ENCODE measurements at places on chromosomes 7 and 10.

DNA sequence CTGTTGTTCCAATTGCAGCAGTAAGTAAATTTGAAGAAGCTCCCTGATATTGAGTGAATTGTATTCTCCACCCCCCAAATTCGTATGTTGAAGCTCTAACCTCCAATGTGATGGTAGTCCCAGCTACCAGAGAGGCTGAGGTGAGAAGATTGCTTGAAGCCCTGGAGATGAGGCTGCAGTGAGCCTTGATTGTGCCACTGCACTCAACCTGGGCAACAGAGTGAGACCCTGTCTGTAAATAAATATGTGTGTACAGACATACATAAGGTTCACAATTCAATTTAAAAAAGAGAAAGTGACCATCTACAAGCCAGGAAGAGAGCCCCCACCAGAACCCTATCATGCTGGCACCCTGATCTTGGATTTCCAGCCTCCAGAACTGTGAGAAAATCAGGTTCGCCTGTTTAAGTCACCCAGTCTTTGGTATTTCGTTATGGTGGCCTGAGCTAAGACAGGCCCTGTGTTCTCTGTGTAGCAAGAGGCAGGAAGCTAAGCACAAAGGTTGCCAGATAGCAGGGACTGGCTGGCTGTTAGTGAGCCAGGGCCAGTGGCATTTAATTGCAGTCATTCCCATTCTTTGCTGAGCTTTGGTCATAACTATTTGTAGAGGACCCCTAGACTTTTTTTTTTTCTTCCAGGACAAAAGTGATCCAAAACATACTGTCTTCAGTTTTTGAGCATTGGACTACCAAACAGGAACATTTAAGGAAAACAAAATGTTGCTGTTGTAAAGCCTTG is 45.6 kb downstream of the AUTS2 start:
- no peak for DNase-seq

- DNase-seq = no peak
Measured at GRCh38 chr10:94088926-94089381, 95.2 kb downstream of the PLCE1 start.

- DNase-seq = no peak
Measured at GRCh38 chr10:100391163-100392002, 44.4 kb downstream of the SCD start.

DNA sequence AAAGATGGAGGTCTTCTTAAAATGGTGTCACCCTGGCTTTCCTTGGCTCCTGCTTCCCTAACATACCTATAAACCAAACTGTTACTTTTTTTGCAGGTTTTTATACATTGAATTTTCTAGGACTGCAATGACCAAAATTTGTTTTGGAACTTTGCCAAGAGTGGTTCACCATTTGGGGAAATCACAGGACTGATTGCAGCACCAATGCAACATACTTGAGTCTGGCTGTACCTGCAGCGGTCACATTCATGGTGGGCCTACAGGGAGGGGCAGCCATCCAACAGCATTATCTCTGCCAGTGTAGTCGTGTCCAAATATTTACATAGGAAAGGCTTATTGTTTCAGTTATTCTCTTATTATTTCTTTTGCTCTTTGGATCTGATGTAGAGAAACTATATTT is 69.0 kb downstream of the HACD1 start:
- DNase-seq = no peak

DNA sequence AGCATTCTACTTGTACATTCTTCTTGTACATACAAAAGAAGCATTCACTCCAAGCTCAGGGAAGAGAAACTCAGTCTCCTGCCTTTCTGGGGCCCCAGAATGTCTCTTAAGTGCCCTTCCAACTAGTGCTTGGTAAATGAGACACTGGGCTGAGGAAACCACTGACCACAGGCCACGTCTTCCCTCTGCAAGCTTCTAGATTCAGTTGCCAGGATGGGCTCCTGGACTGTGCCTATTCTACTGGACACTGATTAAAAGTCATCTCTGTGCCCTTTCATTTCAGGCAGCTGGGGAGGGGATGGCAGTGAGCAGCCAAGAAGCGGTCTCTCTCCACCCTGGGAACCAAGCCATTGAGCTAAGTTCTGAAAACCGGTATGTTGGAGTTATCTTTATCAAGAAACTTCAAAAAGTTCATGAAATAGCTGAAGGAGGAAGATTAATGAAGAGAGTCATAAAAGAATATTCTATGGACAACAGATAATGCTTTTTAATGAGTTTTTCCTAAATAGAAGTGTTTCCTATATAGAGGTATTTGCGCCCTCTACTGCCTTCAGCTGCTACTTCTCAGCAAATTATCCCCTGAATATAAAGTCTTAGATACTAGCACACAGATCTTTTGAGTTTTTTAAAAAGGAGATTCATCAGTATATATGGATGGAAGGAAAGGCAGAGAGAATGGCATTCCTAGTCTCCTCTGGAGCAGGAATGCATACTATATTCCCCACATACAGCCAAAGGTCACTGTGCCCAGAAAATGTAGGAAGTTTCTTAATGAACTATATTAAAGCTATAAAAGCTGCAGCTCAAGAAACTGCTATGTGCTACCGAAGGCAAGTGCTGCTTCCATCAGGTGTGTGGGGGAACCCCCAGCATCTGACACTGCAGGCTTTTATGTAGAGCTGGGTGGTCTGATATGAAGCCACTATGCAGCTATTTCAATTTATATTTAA is 8.4 kb upstream of the IFIT1B start:
- DNase-seq = peak; percentile 39

GRCh38 chr10:26950934-26951333 is 90.2 kb upstream of the ABI1 start:
- DNase-seq = no peak

DNA sequence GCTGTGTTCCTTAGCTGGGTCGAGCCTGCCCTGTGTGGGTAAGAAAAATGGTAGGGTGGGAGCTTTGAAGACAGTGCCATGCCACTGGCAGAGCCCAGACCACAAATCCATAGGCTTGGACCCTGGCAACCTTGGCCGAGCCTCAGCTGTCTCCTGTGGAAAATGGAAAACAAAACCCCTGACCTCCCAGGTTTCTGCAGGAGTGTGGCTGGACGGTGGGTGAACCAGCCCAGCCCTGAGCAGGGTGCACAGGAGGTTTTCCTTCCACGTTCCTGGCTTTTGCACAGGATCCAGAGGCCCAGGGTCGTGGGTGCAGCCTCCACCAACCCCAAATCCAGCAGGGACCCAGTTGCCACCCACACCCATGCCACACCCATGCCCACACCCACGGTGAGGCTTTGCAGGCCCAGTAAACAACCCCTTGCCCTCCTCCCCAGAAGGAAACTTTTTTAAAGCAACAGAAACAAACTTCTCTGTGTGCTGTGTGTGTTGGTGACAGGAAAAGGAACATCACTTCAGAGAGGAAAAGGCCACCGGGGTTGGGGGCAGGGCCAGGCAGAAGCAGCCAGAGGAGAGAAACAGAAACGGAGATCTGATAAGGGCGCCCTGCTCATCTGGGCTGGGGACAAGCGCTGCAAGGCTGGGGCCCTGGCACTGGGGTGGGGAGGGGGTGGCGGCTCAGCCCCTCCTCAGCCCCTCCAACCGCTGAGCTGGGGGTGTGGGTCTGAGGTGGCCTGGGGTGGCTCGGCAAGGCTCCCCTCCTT is 20.7 kb upstream of the ZMIZ1 start:
- peak; percentile 82 for DNase-seq

GRCh38 chr7:19403691-19404090 is 258.5 kb upstream of the FERD3L start:
- no peak for DNase-seq

- DNase-seq = no peak
Measured at GRCh38 chr10:102996876-102997275, 78.8 kb downstream of the CNNM2 start.

DNA sequence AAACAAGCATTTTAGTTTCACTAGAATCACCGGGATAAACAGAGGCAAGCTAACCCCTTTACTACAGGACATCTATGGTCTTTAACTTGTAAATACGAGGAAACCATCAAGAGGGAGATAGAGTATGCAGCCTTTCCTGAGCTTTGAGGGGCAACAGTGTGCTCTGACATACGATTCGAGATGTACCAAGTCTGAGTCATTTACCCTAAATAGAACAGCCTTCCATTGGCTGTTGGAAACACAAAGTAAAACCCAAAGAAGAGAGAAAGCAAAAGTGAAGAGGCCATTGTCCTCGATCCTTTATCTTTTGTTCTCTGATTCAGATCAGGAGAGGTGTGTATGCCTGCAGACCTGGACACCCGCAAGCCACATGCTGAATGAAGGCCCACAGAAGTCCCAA is 289.5 kb downstream of the KCNMA1 start:
- DNase-seq = no peak

DNA sequence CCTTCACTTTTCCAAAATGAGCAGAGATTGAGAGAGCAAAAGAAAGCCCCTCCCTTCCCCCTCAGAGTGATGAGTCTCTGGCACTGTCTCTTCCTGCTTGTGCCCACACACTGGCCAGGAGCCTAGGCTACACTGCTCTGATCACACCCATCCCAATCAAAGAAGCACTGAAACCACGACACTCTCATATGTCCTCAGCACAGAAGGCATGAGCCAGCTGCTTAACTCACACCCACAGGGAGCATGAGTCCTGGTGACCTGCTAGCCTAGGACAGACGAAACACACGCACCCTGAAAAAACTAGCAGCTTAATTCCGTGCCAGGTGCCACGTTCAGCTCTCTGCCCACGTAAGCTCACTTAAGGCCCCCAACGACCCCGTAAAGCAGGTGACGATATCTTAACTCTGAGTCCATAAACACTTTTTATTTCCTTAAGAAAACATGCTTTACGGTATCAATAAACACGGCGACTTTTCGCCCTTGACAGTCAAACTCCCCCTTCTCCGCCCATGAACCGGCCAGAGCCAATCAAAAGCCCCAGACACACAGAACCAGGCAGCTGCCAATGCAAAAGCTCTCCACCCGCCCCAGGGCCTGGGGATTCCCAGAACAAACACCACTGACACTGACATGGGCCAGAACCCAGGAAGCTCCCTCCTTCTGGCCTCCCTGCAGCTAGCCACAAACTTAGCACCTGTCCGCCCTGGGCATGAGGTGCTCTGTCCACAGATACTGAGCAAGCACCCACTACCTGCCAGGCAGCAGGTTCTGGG is 69.0 kb downstream of the TNRC18 start:
- no peak for DNase-seq

- DNase-seq = peak; percentile 8
Measured at GRCh38 chr10:114767986-114768821, 53.4 kb upstream of the FHIP2A start.

DNA sequence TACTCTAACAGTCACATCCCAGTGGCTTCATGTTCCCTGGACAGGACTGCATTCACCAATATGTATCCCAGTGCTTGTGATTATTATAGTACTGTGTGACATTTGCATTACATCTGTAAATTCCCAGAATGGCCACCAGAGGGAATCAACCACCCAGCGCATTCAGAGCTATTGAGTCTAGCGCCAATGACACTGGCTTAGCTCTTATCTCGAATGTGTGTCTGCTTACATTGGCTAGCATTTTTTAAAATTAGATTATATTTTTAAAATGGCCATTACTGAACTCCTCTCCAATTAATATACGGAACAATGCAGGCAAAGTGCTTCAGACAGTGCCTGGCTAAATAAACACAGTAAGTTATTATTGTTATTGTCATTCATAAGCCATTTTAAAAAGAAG is 36.3 kb downstream of the TRIL start:
- peak; percentile 45 for DNase-seq

DNA sequence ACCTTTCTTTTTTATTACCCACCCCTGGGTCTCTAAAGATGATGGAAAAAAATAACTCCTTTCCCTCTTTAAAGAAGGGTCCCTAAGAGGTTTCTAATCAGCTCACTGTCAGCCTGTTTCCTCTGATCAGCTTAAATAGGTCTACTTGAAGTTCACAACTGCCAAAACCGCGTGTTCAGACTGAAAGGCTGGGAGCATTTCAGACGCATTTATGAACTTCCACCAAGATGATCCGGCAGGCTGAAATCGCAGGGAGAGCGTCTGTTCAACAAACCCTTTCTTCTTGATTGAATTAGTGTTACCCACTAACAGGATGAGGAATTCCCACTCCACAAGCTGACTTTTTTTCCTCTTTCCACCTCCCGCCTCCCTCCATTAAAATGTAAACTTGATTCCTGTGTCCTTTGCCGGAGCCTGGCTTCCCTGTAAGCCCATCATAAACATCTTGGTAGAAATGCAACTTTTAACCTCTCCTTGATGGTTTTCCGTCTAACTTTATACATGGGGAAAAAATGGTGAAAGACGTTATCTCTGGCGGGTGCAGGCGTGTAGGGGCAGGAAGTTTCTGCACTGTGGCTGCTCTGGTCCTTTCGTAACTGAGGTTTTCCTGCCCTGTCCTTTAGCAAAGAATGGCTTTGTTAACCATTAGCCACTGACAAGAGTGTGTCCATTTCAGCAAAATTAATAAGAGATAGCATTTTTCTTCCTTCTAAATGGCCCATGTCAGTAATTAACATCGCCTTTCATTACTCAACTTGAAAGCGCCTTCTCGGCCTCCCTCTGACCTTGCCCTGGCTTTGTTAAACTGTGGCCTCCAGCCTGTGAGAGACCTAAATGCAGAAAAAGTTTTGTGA is 130.7 kb downstream of the BAMBI start:
- no peak for DNase-seq

GRCh38 chr7:65980478-65981250 is 1.3 kb downstream of the GUSB start:
- peak; percentile 35 for DNase-seq

GRCh38 chr7:104296266-104296665 is 32.1 kb upstream of the LHFPL3 start:
- no peak for DNase-seq

- no peak for DNase-seq
Measured at GRCh38 chr7:140067052-140067451, 4.3 kb upstream of the PARP12 start.

DNA sequence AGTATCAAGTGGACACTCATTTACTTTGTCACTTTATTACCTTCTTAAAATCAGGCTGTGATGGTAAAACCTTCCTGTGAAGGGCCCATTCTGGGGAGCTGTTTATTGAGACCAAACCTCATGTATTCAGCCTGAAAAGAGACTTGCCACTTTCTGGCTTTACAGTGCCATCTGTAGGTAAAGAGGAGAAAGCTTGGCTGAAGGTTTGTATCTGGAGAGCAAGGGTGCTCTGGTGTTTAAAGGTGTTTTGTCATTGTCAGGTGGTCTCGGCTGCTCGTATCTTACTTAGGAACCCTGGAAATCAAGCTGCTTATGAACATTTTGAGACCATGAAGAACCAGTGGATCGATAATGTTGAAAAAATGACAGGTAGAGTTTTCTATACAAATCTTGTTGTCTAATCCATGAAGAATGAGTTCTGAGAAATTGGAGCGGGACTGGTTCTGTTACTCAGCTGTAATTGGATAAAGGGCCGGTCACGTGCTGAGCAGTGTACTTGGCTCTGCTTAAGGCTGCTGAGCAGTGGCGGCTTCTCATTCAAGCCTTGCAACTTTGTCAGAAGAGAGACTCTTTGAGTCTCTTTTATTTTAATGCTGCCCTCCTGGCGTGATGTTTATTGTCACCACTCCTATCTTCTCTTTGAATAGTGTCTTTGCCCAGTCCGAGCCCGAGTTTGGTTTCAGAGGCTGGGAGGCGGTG is 46.9 kb downstream of the AP3M1 start:
- no peak for DNase-seq
